ENCODE measurements at places on chromosomes 4 and X.

DNA sequence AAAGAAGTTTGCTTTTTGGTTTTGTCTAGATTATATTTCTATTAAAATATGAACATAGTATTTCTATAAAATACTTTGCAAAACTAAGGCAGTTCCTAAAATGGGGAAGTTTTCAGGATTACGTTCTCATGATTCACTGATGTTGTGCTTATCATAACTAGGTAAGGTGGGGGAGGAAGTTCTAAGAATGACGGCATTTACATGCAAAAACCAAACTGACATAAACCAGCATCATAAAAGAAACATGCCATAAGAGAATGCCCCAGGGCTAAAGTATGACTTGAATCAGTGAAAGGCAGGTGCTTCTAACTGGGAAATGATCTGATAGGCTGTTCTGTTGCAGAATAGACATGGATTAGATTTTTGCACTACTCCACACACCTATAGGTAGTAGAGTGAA is 204.7 kb upstream of the JADE1 start:
- no peak for DNase-seq

DNA sequence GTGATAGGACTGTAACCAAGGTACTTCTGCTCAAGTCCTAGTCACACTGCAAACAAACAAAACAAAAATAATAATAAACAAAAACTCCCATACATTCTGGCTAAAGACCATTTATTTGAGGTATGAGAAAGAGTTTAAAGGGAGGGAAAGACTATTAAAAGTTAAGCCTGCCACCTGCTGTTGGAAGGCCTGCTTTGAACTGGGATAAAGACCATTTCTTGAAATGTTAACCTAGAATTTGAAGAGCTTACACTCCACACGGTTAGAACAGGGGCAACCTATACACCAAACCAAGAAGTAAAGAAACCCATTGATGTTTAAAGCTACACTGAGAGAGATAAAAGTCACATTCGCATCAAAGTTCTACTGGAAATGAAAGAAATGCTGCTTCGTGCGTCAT is 548.7 kb upstream of the DIPK2B start:
- DNase-seq = peak; percentile 45

DNA sequence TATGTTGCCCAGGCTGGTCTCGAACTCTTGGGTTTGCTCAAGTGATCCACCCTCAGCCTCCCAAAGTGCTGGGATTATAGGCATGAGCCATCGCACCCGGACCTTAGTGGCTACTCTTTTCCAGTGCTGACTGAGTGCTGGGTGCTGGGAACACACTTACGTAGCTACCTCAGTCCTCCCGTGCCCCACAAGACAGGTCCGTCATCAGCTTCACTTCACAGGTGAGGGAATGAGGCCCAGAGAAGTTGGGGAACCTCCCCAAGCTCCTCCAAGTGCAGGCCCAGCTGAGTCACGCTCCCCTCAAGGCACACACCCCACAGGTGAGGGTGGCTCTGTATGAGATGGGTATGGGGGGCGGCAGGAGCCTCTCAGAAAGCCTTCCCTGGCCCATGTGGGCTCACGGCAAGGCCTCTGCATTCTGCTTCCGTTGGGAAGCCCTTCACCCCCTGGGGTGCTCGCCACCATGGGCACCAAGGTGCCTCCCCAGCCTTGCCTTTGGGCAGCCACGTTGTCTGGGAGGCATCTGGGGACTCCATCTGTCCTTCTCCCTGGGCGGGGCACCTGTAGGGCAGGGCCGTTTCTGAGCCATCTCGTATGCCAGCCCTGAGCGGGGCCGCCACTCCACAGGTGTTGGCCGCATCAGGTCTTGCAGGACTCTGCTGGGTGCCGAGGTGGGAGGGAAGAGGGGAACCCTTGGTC is 28.4 kb downstream of the NSG1 start:
- no peak for DNase-seq

DNA sequence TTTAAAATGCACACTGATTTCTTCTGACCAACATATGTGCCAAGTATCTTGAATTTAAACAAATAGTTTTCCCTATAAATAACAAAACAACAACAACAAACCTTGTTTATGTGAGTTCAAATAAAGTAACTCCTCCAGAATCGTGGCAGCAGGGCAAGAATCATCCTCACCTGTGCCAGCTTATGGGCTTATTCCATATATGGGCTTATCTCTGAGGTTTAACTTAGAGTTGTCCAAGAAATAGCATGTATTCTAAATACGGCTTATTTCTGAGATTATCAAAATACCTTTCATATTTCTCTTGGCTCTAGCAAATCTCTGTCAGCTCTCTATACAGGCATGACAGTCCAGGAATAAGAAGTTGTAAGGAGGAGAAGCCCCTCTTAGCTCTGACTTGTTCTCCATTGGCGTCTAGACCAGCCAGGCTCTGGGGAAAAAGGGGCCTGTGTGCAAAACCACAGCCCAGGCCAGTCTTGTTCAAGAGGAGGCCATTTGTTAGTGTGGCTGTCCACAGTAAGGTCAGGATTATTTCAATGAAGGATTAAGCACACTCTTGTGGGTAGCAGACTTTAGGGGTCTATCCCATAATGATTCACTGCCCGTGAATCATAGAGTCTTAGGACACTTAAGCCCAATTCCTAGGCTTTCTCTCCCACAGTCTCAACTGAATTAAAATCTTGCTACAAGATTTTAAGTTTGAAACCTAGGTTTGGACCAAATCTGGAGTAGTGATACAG is 63.2 kb downstream of the FRAS1 start:
- DNase-seq = no peak

DNA sequence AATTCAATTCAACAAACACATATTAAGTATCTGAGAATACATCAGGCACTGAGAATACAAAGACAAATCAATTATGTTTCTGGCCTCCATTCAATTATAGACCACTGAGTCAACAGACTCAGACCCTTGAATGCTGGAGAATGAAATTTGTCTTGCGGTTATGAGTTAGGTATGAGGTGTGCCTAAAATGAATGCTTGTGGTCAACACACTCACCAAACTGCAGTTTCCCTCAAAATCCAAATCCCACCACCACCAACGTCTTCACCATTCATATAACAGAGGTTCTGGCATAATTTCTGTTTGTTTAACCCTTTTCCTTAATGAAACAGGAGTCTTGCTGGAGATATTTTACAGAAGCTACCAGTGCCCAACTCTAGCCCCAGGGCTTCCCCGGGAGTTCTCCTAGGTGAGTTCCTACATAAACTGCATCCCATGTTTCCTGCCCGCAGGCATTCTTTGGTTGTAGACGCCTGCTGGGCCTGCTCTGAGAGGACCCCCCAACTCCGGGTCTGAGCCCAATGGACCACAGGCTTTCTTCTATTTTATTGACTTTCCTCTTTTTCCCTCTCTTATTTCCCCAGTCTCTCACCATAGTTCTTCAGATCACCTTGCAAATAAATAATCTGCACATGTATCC is 119.2 kb downstream of the DDX53 start:
- DNase-seq = no peak

GRCh38 chr4:8391972-8392371 is 48.6 kb downstream of the ACOX3 start:
- peak; percentile 93 for DNase-seq

DNA sequence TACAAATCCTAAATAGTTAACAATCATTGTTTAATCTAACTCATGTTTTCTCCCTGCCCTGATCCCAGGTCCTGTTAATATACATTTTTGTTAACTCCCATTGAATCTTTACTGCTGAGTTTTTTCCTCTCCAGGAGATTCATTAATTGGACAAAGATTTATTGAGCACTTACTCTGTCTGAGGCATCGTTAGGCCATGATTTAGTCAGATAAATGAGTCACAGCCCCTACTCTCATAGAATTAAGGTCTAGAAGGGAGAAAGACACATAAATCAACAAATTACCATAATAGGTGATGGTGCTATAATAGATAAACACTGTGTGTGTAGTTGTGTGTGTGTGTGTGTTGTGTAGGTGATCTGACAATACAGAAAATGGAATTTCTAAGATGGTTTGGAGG is 112.5 kb downstream of the MAPK10 start:
- no peak for DNase-seq

- no peak for DNase-seq
These were observed 32.4 kb downstream of the PALLD start for GRCh38 chr4:168529257-168529656.

GRCh38 chr4:68141852-68142251 is 12.2 kb upstream of the TMPRSS11F start:
- DNase-seq = no peak

DNA sequence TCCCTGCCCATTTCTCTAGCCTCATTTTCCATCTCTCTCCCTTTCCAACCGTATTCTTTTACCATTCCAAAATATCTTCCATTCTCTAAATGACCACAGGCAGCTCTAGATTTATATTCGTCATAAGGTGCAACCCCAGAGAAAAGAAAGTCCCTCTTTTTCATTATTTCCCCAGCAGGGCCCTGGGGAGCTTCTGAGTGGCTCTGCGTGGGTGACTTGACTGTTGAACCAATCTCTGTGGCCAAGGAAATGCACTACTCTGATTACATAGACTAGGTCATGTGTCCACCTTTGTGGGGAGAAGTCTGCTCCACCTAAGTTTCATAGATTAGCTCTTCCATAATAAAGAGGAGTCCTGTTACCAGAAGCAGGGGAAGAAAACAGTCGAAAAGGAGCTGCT is 51.4 kb downstream of the ATOH1 start:
- DNase-seq = no peak

GRCh38 chr4:171715973-171716372 is 97.2 kb upstream of the GALNTL6 start:
- DNase-seq = no peak

DNA sequence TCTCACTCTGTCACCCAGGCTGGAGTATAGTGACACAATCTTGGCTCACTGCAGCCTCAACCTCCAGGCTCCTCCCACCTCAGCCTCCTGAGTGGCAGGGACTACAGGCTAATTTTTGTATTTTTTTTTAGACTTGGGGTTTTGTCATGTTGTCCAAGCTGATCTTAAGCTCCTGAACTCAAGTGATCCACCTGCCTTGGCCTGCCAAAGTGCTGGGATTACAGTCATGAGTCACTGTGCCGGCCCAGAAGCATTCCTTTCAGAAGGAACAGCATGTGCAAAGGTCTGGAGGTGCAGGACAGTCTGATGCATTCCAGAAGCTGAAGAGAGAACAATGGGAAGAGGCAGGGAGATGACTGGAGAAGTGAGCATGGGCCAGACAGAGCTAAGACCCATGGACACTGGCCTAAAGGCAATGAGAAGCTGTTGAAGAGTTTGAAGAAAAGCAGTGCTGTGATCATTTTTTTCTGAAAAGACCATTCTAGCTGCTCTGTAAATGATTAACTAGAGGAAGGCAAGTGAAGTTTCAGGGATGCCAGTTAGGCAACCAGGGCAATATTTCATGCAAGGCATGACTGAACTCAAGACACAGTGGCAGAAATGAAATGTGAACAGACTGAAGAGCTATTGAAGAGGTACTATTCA is 43.2 kb downstream of the MANBA start:
- DNase-seq = peak; percentile 26

DNA sequence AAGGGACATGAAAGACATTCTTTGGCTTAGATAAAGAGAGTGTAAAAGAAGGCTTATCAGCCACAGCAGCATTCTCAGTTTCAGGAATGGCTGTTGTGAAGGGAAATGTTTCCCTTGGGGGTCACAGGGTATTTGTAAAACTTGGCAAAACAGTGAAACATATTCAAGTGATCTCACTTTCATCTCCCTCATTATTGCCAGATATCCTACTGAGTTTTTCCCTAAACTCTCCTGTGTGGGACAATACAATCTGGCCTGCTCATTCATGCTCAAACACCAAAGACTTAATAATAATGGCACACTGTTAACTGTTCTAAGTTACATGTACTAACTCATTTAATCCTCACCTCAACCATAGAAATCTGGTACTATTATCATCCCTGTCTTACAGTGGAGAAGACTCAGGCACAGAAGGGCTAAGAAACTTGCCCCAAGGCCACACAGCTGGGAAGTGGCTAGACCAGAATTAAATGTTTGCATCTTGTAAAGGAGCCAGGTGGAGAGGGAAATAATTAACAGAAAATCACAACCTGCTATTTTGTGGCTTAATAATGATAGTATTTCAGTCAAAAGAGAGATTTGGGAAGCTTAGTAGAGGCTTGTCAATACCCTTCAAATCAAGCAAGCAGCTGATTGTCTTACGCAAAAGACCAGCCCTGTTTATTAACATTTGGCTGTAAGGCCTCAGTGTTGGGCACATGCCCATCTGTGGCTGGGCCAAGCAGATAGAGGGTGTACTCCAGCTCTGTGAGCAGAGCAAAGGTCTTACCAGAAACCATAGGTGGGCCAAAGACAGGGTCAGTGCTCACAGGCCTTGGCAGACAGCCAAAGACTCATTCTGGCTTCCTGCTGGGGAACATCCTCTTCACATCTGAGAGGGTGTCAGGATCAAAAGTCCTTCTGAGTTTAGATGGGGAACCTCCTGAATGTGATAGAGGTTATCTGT is 17.3 kb downstream of the SMPX start:
- DNase-seq = peak; percentile 11

DNA sequence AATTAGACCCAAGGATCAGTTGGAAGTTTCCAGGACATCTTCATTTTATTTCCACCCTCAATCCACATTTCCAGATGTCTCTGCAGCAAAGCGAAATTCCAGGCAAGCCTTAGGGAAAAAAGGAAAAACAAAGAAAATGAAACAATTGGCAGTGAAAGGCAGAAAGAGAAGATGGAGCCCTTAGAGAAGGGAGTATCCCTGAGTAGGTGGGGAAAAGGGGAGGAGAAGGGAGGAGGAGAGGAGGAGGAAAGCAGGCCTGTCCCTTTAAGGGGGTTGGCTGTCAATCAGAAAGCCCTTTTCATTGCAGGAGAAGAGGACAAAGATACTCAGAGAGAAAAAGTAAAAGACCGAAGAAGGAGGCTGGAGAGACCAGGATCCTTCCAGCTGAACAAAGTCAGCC is at the start of gene PLP1:
Gene PLP1 (plus strand): TSS at position 295 of the 400 bp plus-strand sequence. CDS start 156 bp downstream, outside the sequence.
- no peak for DNase-seq

Data from fibroblast of mammary gland (primary cell).